ENCODE measurements at places on chromosomes 5 and 9.
A peak's percentile ranks its signal among the peaks of the same experiment; 100 is the strongest.

GRCh38 chr5:61464512-61464911, 132.5 kb downstream of the ZSWIM6 start:
- peak; percentile 18 for DNase-seq

DNA sequence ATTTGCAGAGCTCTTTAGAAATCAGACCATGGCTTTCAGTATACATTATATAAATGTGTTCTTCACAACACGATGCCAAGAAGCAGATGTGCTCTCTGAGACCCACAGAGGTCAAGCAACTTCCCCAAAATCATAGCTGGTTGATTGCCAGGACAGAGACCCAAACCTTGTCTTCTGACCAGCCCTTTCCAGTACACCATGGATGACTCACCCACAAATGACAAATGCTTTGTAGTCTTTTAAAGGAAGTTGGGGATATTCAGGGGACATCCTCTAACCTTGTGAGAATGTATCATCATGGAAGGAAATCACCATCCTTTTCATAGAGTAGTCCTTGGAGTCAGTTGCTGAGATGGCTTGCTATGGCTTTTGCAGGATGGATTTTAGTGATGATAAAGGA, 30.1 kb downstream of the ZNF462 start:
- peak; percentile 32 for DNase-seq

DNA sequence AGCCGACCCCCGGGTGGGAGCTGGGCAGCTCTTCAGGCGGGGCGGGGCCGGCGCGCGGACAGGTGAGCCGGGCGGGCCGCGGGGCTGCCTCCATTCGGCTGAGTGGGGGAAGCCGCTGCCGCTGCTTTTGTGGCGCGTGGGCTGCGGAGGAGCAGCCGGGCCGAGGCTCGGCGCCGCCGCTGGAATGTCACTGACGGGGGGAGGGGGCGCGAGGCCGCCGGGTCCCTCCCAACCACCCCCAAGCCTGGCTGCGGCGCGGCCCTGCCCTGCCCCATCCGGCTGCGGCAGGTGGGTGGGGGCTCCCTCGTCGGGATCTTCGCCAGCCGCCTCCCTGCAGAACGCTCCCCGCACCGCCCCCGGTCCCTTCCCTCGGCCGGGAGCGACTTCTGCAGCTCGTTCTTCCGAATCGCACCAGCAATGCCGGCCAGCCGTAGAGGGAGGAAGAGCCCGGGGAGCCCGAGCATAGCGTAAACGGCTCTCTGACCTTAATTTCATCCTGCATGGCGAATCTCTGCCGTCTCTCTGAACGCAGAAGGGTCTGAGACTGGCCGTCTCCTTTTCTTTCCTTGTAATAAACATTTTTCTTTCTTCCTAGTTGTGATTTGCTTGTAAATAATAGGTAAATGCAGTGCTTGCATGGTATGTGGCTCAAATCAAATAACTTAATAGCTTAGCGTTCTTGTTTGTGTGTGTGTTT, 505 bp downstream of the SPTAN1 start:
- peak; percentile 80 for DNase-seq

DNA sequence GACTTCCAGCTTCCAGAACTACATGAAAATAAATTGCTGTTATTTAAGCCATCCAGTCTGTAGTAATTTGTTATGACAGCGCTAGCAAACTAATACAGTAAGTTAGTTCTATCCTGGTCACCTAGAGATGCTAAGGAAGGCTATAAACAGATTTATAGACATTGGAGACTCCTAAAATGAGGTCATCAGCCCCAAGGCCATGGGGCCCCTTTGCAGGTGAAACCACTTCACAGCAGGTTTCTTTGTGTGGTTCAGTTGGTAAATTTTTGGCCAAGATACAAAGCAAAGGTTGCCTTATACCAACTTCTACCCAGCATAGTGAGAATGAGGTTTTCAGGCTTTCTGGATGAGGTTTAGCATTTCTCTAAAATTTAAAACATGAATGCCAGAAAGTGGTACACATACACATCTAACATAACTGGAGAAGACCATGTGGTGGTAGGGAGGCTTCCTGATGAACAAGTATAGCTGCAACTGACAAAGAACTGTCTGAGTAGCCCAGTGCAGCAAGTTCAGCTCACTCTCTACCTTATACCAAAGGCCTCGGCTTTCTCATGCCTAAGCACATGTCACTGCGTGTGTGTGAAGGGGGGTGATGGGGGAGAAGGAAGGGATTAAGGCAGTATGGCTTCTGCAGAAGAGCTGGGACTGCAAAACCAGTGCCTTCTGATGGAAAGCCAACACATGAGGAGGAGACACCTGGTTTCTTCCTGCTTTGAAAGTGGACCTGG, 264.6 kb upstream of the TAS2R1 start:
- peak; percentile 16 for DNase-seq

DNA sequence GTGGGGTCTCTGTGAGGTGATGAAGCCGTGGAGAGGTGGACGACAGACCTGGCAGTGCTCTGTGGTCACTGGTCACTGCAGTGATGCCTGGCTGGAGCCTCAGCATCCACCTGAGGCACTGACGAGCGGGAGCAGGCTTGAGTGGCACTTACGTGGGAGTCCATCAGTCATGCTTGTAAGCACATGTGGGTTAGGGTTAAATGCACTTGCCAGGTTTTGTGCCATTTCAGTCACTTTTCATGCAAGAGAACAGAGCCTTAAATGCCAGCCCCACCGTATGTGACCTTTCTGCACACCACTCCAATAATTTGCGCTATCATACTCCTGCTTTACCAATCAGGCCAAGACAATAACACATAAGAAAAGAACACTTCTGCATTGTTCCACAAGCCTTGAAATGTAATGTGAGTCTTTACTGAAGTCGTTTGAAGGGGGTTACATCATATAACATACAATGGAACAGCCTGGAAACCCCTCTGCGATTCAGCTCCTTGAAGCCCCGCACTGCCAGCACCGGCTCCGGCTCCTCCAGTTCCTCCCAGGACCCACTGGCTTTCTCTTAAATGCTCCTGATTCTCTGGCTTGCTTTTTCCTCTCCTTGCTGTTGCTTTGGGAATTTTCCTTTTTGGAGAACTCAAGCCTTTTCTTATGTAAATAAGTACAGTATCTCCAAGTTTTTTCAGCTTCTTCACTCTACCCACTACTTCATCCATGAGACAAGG, 59.4 kb upstream of the CTXN3 start:
- no peak for DNase-seq

GRCh38 chr5:169063316-169063953, 237.5 kb downstream of the SLIT3 start:
- no peak for DNase-seq

DNA sequence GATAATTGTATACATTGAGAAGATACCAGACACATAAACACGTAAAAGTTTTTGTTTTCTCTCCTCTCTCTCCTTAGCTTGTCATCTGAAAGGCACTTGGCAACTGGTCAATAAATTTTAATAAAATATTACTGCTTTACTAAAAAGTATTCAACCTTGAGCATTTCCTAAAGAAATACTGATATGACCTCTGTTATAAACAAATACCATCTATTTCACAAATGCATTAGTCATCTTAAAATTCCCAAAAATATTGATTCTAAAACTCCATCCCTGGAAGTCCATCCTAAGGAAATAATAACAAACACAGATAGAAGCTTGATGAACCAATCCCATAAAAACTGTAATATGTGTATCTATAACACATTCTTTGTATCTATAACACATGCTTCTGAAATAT, 483.2 kb downstream of the TLR4 start:
- DNase-seq: no peak

DNA sequence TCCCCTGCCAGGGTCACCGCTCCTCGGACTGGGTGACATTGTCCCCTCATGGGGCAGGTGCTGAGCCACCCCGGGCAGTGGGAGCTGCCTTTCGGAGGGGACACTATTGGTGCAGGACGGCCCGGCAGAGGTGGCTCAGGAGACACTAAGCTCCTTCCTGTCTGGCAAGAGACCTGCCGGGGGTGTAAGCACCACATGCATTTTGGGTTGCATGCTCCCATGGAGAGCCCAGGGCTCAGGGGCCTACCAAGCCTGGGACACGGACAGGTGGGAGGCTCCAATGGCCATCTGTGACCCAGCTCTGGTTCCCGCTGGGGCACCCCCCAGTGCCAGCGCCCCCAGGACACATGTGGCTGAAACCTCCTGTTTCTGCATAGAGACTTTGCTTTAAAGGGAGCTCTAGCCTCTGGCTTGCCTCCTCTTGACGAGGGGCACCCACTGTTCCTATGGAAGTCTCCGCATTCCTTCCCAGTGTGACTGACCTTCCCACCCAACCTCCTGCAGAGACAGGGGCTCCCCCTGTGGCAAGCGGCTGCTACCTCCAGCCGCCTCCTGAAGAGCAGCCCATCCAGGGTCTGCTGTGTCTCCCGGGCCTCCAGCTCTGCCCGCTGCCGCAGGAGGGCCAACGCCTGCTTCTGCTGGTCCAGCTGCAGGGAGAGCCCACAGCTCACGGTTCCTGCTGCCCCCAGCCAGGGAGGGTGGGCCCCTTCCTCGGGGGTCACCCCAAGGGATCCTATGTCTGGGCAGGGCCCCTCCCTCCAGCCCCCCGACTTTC, 28.1 kb downstream of the CCDC187 start:
- DNase-seq: no peak

DNA sequence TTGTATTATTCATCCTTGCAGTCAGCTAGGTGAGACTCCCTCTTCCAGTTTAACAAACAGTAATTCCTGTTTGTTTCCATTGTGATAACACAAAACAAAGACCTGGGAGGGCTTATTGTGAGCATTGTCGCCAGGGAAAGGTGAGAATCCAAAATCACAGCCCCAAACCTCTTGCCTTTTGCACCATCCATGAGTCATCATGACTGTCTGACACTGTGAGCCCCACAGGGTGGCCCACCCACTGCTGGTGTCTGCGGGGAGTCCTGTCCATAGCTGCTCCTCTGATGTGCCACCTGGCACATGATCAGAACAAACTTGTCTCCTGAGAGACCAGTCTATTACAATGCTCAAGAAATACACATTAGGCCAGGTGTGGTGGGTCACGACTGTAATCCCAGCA, 33.7 kb upstream of the S1PR3 start:
- DNase-seq: no peak

DNA sequence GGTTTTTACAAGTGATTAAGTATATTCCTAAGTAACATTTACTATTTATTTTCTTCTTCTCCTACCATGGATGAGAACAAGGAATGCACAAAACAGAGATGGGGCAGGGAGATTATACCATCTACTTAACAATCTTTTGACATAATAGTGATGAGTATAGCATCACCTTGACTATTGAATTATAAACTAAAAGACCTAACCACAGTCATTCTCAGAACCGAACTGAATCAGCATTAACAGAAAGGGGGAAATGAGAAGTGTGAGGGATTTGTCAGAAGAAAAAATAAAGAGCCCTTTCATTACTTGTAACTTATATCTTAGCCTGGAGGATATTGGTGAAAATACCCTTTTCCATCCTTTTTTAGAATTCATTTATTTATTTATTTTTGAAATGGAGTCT, 21.9 kb downstream of the OR2Y1 start:
- no peak for DNase-seq

DNA sequence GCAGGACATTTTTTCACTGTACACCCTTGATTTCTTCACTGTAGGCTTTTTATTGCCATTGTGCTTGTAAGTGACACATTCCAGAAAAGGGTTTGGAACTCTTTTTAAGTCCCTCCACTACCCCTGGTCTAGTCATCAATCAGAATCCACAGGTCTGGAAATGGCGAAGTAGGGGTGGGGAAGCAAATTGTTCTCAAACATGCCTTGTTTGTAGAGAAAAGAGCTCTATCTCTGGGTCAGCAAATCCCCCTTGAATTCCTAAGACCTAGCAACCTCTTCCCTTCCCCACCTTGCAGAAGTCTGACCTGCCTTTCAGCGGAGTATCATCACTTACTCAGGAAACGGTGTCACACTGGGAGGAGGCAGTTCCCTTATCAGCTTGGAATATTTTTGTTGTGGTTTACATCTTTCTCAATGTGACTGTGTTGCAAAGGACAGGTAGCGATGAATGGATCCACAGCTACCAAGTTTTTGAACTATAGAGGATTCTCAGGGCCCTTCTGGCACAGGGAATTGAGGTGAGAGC, 3.2 kb downstream of the SH3RF2 start:
- DNase-seq: no peak

- no peak for DNase-seq
These were observed 44.2 kb upstream of the NOTCH1 start for GRCh38 chr9:136589766-136590763.

DNA sequence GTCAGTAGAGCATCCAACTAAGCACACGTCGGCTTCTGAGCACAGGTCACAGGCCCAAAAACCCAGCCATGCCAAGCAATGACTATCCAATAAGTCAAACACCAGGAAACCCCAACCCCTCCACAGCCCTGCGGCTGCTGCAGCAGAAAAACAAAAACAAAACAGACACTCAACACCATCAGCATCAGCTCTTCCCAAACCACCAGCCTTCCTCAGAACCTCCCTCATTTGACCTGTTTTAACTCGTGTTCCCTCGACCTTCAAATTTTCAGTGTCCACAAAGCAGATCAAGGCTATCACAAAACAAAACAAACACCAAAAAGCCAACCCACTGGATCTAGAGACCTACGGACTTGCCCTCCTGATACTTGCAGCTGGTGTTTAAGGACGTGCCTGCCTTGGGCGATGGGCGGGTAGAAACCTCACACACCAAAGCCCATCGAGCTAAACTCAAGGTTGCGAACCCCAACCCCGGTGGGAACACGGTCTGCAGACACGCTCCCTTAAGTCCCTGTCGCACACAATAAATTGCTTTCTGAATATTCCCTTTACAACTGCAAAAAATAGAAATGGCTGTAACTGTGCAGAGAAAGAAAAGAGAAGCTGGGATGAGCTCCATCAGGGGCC, 247.1 kb upstream of the ANKRD55 start:
- peak; percentile 16 for DNase-seq

DNA sequence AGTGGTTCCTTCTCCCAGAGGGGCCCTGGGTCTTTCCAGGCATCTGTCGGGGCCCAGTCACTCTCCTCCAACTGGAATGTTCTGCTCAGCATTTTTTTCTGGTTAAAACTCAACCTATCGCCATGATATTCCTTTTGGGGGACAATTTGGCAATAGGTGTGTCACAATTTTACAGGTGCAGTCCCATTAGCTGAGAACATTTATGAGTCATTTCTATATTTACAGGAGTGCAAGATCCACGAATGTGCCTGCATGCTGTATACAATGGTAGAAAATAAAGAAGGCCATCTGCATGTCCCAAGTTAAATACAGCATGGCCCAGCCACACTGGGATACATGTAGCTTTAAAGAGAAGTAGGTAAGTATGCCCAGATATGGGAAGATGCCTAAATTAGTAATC, 28.8 kb upstream of the SEMA4D start:
- no peak for DNase-seq

GRCh38 chr5:105905392-105905791, 1765.3 kb downstream of the EFNA5 start:
- DNase-seq: peak; percentile 3

- DNase-seq: peak; percentile 51
These were observed 596 bp upstream of the CDC37L1 start for GRCh38 chr9:4678679-4679267.

DNA sequence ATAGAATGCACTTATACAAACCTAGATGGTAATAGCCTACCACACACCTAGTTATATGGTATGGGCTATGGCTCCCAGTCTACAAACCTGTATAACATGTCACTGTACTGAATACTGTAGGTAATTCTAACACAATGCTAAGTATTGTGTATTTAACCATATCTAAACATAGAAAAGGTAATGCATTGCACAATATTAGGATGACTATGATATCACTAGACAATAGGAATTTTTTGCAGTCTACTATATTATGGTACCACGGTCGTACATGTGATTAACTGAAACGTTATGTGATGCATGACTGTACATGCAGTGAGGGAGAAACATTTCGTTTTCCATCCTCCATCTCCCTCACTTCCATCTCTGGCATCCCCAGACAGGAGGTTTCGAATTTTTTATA, 130.5 kb downstream of the ELAVL2 start:
- DNase-seq: no peak

GRCh38 chr9:76112151-76112550, 221.7 kb downstream of the PCSK5 start:
- DNase-seq: no peak

- no peak for DNase-seq
These were observed 354.4 kb downstream of the ADAMTS6 start for GRCh38 chr5:65127161-65127901.
